Prostate gland (tissue), 2 donors: ENCODE measurements at places on chromosomes 5 and 9. TPM values are rescaled to one million over a fixed set of nuclear protein-coding genes. Genes with fewer than 3 reads are reported as not detected.

- no peaks in the 10 kb centered on the region for H3K36me3 ChIP-seq
- no peaks in the 10 kb centered on the region for H3K4me1 ChIP-seq
- H3K27ac ChIP-seq = no peak overlapping the region
- no peaks in the 10 kb centered on the region for H3K27me3 ChIP-seq
- DNase-seq = no peak
Observed at GRCh38 chr5:126976520-126977172, 53.7 kb downstream of the MARCHF3 start.

Gene IL5
- not detected for total RNA-seq

GRCh38 chr9:71582347-71582746 lies 186.0 kb downstream of the CEMIP2 start:
- H3K36me3 ChIP-seq = no peaks in the 10 kb centered on the region
- no peak overlapping the region for H3K27ac ChIP-seq

Gene ALDOB
- not detected for total RNA-seq

DNA sequence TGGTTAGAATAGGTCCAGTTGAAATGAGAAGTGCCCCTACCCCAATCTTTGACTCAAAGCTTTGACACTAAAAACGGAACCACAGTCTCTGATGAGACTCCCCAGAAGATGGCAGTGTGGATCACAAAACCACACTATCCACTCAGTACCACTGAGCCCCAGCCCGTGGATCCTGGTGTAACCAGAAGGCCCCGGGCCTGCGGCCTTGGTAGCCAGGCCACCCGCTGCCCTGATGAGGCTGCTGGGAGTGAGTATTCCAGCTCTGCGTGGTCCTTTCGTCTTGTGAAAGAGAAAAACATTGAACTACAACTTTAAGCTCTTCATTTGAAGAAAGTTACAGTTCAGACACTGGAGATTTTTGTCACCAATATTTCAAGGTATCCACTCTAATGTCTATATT lies 42.2 kb upstream of the FBP1 start:
- no peaks in the 10 kb centered on the region for H3K4me1 ChIP-seq
- H3K36me3 ChIP-seq = no peaks in the 10 kb centered on the region
- peak; percentile 70 for DNase-seq
- H3K27ac ChIP-seq = no peak overlapping the region
- H3K27me3 ChIP-seq = no peaks in the 10 kb centered on the region
- H3K4me3 ChIP-seq = no peak overlapping the region

Gene PCDHB10
- total RNA-seq = 0.96 TPM

Gene DPYSL3
- 113 TPM for total RNA-seq

Gene DOCK8
- 35.5 TPM for total RNA-seq

Gene IFNA2
- total RNA-seq = not detected

GRCh38 chr9:119697996-119698395 lies 328.8 kb upstream of the BRINP1 start:
- DNase-seq = no peak
- no peak overlapping the region for H3K4me3 ChIP-seq
- no peaks in the 10 kb centered on the region for H3K36me3 ChIP-seq
- H3K4me1 ChIP-seq = no peaks in the 10 kb centered on the region
- peaks cover 2% of the 10 kb centered on the region for H3K27me3 ChIP-seq
